ENCODE measurements at places on chromosomes 5 and 9.

DNA sequence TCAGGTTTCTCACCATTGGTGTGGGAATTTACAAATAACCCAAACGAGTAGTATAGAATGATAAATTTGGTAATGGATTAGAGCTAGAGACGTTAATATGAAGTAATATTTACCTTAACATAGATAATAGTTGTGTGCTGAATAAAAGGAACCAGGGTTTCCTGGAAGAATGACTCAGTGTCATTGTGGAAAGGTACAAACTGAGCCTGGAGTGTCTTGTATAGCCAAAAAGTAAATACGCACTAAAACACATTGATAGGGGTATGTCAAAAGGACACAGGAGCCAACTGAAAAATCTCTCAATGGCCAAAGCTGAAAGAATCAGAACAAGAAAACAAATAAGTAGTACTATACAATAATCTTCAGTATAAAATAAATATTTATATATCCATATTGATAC, 363.5 kb downstream of the SLCO4C1 start:
- DNase-seq: no peak

DNA sequence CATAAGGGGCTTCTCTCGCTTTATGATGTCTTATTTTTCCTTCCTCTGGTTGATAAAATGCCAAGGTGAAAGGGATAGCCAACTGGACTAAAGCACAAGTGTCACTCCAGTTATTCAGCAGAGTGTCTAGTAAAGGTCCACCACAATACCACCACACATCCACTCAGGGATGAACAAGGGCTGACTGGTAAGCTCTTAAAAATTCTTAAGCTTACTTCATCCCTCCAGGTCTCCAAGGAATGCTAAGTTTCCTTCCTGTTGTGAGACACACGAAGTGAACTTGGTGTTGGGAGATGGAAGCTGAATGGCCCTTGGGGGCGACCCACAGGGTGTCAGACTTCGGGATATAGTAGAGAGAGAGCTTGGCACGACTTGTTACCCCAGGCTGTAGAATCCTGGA, 3.2 kb upstream of the HMGCS1 start:
- no peak for DNase-seq

- no peak for DNase-seq
These were observed 695.1 kb downstream of the NR2F1-AS1 start for GRCh38 chr5:92885950-92886349.

DNA sequence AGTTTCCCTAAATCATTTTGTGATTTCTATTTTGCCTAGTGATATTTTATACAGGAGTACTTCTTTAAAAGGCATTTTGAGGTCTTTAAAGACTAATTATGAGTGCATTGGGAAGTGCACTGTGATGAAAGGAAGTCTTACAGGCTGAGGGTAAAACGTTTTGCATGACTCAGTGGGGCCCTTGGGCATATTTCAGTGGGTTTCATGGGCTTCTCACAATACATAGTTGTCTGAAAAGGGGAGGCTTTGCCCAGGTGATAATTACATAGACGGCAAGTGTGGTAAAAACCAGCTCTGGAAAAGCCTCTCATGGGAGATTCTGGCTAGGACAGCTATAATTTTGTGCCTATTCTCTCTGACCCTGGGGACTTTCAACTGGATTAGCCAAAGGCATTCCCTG, 387.2 kb downstream of the ARHGEF28 start:
- no peak for DNase-seq
